ENCODE measurements at places on chromosomes 12 and 14.

- no peak for DNase-seq
Observed at GRCh38 chr12:116595186-116595585, 36.0 kb downstream of the MAP1LC3B2 start.

DNA sequence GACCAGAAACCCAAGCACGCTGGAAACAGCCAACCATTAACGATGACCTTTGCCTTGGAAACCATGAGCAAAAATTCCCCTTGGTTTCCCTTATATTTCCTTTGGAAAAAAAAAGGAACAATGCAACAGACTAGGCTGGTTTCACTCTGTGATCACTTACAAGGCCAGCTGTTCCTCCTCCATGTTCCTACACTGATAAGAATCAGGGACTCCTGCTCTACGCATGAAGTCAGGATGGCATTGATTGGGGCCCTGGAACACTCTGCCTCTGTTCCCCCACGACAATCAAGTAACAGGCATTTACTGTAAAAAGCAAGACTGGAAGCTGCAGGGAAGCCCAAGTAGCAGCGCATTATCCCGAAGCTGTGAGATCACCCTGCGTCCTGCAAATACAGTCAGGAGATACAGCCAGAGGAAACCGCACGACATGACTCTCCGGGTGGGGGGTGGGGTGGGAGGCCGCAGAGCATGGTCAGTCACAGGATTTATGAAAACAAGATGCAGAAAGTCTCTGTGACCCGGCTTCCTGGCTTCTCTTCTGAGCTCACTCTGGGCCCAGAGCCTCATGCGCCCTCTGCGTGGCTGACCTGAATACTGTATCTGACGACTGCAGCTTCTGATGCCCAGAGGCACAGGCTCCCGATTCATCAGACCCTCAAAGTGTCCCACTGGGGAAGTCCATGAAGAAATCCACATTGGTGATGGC is 31.1 kb downstream of the SSH1 start:
- no peak for DNase-seq

- no peak for DNase-seq
Observed at GRCh38 chr12:124273630-124274029, 21.3 kb upstream of the RFLNA start.

DNA sequence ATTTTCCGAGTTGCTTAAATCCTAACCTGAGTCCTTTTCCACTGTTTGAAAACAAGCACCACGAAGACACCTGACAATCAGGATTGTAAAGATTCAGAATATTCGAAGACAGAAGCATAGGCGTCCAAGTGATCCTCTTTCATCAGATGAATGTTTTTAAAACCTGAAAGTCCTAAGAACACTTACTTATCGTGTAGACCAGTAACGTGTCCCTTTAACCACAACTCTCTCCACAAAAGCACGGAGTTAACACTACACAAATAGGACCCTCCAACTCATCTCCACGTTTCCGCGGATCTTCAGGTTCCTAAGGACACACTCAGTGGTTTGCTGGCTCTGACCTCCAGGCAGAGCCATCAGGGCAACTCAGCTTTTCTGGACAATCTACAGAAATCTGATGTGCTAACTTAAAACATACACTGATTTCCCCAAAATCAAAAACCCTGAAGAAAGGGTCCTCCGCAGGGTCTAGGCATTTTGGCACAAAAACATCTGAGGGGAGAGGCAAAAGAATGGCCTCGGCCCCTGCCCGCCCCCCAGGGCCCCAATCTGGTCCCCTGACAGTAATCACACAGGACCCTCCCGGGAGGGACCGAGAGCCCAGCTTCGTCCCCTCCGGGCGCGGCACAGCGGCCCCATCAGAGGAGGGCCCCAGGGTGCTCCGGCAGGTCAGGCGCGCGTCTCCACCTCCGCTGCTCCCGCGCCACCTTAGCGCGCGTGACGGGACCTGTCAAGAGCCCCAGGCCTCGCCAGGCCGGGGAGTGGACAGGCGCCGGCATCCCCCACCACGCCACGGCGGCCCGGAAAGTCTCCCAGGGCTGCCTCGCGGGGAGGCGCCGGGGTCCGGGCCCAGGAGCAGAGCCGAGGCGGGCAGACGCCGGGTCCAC is 925 bp downstream of the DICER1 start:
- DNase-seq = no peak

DNA sequence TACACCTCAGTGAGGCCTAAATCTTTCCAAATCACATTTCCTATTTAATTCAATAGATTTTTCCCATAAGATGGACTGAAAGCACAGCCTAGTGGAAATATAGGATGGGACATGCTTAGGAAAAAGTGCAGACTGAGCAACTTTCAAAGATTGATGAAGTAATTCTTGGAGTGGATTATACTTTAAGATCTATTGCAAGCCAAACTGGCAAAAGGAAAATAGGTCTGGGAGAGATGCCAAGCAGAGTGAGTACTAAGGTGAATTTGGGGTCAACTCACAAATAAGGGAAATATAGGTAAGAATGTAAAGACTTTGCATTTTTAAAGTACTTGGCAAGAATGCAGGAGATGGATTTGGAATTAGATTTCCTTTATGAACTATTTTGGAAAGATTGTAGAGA is 170.2 kb upstream of the FOXG1 start:
- no peak for DNase-seq

Measured in NCI-H187 treated with DMSO at 0.1 percent for 48 hours (cell line).